Keratinocyte (primary cell): ENCODE measurements at places on chromosomes 7 and 10.

DNA sequence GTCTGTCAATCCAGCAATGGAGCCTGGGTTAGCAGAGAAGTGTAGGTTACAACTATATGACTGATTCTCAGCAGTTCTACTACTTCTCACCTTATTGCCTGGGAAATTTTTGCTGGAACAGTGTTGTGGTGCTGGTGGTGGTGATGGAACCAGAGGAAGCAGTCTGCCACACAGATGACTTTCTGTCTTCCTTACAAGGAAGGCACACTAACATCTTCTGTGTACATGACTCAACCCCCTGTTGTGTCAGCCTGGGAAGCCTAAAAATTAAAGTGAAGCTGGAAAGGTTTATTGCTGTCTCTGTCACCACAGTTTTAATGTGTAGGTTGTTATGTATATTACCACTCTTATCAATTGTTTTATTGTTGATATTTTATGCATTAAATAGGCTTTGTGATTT lies 40.3 kb downstream of the ANKRD7 start:
- DNase-seq = no peak

DNA sequence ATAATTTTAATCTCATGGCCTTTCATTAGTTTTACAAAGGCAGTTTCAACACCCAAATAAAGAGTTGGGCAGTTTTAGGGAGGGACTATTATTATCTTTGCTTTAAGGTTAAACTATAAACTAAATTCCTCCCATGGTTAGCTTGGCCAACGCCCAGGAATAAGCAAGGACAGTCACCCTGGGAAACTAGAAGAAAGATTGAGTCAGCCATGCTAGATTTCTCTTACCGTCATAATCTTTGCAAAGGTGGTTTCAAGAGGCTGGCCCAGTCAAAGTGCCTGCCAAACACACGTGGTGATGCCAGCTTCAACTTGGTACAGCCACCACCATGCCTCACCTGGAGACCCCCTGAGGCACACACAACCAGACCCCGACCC lies 317.4 kb upstream of the SP8 start:
- no peak for DNase-seq

DNA sequence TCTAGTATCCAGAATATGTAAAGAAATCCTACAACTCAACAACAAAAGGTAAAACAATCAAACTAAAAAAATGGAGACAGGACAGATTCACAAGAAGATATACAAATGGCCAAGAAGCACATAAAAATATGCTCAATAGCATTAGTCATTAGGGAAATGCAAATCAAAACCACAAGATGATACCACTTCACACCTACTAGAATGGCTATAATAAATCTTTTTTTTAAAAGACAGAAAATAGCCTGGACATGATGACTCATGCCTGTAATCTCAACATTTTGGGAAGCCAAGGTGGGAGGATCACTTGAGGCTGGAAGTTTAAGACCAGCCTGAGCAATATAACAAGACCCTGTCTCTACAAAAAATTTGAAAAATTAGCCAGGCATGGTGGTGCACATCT lies 27.9 kb upstream of the CHCHD3 start:
- no peak for DNase-seq

DNA sequence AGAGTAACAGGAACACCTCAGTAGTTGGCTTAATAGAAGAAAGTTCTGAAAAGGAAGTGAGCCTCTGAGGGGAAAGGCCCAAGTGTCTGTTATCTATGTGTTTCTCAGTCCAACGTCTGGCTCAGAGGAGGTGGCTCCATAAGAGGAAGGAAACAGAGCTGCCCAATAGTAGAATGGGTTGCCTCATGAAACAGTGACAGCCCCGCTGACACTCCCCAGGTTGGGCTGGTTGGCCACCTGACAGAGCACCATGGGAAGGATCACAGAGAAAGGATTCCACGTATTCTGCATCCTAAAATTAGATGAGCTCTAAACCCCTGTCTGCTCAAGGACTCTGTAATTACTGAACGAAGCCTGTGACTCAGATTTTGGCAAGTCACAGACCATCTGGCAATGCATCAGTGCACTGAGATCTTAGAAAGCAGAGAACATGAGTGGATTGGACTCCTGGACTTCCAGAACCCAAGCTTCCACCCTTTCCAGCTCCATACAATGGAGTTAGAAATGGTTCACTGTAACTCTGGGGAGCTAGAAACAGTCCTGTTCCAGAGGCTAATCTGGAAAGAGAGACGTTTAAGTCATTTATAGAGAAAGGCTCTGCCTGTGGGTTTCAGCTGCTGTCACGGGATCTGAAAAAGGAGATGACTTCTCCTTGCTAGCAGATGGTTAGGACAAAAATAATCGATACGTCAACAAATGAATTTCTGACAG lies 2.9 kb downstream of the PKD2L1 start:
- DNase-seq = no peak

- DNase-seq = no peak
These were observed 223.4 kb downstream of the EBF3 start for GRCh38 chr10:129740532-129741279.

DNA sequence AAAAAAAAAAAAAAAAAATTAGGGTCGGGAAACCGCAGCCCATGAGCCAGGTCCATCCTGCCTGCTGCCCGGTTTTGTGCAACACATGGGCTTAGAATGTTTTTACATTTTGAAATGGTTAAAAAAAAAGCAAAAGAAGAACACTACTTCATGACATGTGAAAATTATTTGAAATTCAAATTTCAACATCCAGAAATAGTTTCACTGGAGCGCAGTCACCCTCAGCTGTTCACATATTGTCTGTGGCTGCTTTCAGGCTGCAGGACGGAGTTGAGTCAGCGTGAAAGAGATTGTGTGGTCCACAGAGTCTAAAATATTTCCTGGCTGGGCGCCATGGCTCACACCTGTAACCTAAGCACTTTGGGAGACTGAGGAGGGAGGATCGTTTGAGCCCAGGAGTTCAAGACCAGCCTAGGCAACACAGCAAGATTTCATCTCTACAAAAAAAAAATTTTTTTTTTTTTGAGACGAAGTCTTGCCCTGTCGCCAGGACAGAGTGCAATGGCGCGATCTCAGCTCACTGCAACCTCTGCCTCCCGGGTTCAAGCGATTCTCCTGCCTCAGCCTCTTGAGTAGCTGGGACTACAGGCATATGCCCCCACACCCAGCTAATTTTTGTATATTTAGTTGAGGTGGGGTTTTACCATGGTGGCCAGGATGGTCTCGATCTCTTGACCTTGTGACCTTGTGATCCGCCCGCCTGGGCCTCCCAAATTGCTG lies 63.9 kb upstream of the ECHDC3 start:
- DNase-seq = no peak

DNA sequence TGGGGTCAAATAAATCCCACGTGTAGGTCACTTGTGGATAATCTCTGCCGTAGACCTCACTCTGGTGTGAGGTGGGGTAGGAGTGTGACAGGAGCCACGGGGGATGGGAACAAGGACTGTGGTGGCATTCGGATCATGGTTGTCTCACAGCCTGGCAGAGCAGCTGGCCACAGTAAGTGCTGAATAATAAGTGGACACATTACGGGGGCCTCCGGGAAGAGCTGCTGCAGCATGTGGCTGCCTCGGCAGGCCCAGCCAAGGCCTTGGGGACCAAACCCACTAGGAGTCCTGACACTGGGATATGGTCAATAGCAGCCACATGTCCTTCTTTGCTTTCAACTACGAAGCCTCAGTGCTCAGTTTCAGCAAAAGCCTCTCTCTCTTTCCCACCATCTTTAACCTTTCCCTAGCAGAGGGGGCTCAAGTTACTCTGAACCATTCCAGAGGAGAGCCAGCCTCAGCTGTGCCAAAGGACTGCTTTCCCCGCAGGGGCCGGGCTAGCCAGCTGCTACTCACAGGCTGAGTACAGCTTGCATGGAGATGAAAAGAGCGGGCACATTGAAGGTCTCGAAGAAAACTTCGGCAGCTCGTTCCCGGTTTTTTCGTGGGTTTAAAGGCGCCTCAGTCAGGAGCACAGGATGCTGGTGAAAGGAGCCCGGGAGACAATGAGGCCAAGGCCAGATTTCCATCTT lies 17.3 kb downstream of the ACTR1A start:
- DNase-seq = no peak

- no peak for DNase-seq
These were observed 445.1 kb upstream of the ZMIZ1 start for GRCh38 chr10:78623578-78624215.

- peak; percentile 89 for DNase-seq
These were observed 3.1 kb upstream of the DOCK1 start for GRCh38 chr10:126902157-126902556.

DNA sequence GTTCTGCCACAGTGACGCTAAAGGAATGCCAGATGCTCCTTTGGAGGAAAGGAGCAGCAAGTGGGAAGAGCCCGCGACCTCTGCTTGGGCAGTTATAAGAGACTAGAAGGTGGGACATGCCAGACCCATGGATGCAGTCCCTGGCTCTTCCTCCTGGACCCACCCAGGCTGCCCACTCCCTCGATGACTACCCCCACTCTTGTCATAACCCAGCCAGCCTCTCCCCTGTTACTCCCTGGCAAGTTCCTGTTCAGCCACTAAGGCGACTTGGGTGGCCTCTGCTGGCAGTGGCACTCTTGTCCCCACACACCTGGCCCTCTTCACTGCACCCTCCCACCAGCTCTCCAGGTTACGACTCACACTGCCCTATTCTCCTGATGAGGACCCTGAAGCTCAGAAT lies 33.5 kb downstream of the COL13A1 start:
- no peak for DNase-seq

- no peak for DNase-seq
These were observed 149.7 kb downstream of the PAXIP1 start for GRCh38 chr7:154853063-154853726.

- no peak for DNase-seq
These were observed 58.0 kb downstream of the LCOR start for GRCh38 chr10:96890172-96890513.

DNA sequence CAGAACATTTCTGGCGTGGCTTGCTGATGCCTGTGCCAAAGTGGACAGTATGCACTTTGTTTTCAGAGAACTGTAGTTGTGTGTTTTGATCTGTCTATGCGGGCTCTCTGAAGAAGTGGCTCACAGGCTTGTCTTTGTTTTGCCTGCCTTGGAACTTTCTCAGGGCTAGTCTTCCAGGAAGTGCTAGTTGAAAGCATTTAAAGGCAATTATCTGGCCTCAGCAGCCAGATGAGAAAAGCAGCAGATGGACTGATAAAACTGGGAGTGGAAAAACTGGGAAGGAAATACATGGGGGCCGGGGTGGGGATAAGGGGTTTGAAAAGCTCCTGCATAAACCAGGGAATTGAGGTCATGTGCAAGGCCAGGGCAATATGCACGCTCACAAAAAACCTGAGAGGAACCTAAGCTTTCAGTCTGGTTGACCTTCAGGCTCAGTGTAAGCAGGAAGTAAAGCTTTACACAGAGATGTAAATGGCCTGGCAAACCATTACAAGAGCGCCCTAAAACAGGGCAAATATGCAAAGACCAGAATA lies 94.5 kb downstream of the ZNF33B start:
- no peak for DNase-seq

GRCh38 chr10:70477661-70478162 lies 855 bp upstream of the PALD1 start:
- DNase-seq = peak; percentile 68

DNA sequence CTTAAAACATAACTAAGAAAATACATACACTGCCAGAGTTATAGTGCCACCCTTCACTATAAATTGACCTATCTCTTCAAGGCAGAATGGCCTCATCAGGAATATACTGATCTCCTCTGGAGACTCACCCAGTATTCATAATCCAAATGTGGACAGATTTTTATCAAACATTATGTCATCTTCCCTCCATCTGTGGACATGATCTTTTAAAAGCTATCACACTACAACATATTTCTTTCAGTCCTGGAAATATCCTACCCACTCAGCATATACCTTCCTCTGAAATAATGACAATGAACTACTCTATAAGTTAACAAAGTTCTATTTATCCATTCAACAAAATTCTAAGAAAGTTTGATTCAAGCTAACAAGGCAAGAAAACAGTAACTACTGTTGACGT lies 3.2 kb downstream of the ZNF800 start:
- DNase-seq = no peak

DNA sequence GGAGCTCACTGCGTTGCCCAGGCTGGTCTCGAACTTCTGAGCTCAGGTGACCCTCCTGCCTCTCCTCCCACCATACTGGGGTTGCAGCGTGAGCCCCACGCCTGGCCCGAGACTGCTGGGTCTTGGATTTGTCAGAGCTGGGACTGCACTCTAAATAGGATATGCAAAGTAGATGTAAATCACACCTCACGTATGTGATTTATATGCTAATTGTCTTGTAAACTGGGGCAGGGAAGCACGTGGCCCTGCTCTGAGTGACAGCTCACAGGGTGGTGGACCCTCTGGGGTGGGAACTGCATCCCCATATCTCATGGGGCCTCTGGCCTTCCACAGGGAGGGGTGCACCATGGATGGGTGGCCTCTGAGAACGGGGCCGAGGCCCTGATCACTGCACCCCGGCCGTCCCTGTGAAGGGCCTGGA lies 34.1 kb downstream of the GET4 start:
- DNase-seq = no peak

- DNase-seq = peak; percentile 36
These were observed 74.1 kb downstream of the DNAH11 start for GRCh38 chr7:21616796-21617436.

DNA sequence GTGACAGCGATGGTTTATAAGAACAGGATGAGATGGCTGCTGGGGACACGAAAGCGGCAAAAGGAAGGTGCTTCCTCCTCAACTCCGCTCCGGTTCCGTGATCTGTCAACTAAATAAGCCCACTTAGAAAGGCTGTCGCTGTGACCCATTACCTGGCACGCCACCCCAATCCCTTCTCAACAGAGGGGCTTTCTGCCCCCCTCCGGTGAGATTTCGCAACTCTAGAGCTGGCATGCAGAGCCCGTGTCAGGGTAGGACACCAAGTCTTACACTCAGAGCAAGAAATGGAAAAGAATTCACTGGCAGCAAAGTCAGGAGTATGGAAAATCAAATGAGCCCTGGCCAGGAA lies 66.4 kb downstream of the FGFR2 start:
- DNase-seq = no peak

DNA sequence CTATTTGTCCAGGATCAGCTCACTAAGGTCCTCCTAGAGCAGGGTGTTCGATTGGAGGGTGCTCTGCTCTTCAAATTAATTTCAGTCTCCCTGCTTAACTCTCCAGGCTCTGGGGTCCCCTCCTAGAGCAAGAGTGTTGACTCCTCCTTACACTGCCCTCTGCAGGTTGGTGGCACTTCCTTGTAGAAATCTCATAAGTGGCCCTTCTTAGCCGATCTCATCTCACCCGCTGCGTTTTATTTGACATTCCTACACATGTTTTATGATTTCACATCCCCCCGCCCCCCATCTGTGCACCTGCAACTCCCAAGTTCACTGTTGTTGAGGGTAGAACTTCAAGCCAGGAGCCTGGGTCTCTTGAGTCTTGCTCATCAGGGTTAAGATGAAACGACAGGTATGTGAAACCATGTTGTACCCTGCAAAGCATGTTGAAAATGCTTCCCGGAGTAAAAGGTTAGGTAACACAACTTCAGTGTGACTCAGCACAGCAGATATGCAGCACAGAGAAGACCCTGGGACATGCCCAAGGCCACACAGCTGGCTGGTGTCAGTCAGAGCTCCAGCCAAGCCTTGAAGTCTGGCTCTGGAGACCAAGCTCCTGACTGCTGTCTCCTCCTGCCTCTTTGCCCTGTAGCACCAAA lies 171.2 kb downstream of the PRKAG2 start:
- peak; percentile 70 for DNase-seq

- DNase-seq = no peak
These were observed 26.5 kb upstream of the EPC1 start for GRCh38 chr10:32373496-32373895.

- DNase-seq = no peak
These were observed 21.5 kb upstream of the GHITM start for GRCh38 chr10:84117686-84118394.

GRCh38 chr10:109698882-109699664 lies 224.2 kb downstream of the XPNPEP1 start:
- DNase-seq = no peak
